AG09309 (cell line): ENCODE measurements at places on chromosomes 12 and 14.

- no peak for DNase-seq
These were observed 149.5 kb upstream of the SLC38A2 start for GRCh38 chr12:46522071-46522470.

DNA sequence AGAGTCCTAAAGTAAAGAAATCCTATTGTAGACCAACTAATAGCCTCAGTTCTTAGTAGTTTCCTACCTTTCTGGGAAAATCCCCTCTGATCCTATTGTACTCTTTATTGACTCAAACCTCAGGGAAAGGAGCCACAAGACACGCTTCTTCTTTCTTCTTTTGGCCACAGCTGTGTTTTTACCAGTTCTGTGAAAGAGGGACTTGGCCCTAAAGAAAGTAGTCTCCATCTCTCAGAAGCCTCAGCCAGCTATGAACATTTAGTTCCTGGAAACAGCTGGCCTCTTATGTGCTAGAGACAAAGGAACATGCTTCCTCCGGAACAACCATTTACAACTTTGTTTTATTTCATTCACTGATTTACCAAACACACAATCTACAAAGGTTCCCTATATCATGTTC lies 66.1 kb upstream of the ARID2 start:
- DNase-seq: no peak

- peak; percentile 57 for DNase-seq
These were observed 43.8 kb upstream of the LTBP2 start for GRCh38 chr14:74655599-74656395.

DNA sequence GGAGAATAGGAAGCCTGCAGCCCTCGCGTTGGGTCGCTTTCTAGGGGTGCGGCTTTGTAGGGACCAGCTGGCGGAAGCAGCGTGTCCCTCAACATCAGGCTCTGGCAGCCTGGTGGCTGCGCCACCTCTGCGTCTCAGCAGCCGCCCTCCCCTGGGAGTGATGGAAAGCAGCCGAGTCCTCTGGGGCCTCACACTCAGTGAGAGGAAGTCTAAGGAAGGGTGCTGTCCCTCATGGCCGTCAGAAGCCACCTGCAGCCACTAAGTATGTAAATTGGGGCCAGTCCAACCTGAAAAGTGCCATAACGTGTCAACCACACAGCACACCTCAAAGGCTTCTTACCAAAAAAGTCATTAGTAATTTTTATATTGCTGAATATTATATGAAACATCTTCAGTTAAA lies 80.3 kb downstream of the WDR20 start:
- no peak for DNase-seq

DNA sequence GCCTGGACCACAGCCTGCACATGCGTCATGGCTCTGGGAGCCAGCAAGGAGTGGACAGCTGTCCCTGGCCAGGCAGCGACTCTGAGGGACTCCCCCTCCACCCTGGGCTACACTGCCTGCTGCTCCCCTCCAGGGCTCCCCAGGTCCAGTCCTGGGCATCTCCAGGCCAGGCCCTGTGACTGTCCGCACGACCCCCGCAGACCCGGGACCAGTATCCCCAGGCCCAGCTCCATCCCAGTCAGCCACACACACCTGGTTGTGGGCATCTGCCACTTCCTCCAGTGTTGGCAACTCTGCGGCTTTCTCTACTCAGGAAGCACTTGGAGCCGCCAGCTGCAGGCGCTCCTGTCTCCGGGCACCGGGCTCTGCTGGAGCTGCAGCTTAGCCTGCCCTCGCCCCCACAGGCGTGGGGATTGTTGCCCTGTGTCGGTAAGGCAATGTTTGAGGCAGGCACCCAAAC lies 2.4 kb downstream of the ULK1 start:
- no peak for DNase-seq
